CD4-positive, alpha-beta T cell (primary cell): ENCODE measurements at places on chromosomes 3 and 15.
A peak's percentile ranks its signal among the peaks of the same experiment; 100 is the strongest.

DNA sequence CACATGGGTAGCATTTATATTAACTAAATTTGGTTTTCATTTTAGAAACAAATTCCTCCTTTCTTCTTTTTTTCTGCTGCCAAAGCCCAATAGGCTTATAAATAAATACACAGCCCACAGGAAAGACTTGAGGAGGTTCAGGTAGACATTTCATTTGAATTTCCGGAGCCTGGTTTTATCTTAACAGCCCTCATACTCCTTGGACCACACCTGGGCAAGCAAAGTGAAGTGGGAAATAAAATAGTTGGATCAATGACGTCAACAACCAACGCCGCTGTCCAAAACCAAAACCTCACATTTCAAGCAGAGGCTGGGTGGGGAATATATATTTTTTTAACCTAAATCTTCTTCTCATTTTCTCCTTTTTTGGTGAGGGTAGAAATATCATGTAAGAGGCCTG, 53.2 kb downstream of the RFTN1 start:
- DNase-seq, result no peak

DNA sequence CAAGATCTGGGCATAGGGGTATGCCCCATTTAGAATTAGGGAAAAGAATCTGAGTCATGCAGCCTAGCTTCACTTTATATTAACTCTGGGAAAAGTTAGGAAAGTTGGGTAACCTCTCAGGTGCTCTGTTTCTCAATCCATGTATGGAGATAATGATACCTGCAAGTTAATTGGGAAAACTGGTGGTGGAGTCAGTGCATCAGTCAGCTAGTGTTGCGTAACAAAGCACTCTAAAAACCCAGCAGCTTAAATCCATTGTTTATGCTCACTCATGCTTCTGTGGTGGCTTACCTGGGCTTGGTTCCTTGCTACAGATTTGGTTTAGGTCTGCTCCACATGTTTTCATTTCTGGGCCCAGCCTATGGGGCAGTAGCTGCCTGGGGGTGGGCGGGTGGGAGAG, 91.0 kb downstream of the SMAD3 start:
- DNase-seq, result no peak

GRCh38 chr3:139100821-139101220, 56.1 kb upstream of the PRR23C start:
- DNase-seq, result no peak

- DNase-seq, result no peak
Measured at GRCh38 chr3:100057716-100058575, 56.4 kb downstream of the FILIP1L start.

GRCh38 chr3:157033001-157033400, 126.9 kb downstream of the CCNL1 start:
- no peak for DNase-seq

- DNase-seq, result no peak
Measured at GRCh38 chr3:11853450-11853849, 6.8 kb upstream of the TAMM41 start.

- no peak for DNase-seq
Measured at GRCh38 chr3:194748225-194748624, 62.5 kb downstream of the FAM43A start.

DNA sequence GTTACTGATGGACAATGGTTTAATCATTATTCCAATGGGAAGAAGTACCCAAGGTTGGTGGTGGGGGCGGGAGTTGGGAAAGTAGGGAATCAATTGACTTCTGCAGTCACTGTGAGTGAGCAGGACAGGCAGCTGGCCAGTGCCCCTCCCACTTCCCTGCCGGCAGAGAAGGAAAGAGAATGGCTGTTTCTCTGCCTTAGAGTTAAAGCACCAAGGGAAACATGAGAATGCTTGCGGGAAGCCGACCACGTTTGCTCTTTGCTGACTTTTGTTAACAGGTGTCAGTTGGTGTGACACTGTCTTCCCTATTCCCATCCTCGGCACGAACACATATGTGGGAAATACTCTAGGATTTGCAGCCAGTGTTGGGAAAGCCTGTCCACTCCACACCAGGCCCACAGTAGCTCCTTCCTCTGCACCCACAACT, 33.5 kb upstream of the MFSD1 start:
- DNase-seq, result no peak

GRCh38 chr15:59491062-59491461, 53.1 kb downstream of the FAM81A start:
- DNase-seq, result no peak

- no peak for DNase-seq
Measured at GRCh38 chr15:88695101-88695500, 56.3 kb downstream of the ISG20 start.

DNA sequence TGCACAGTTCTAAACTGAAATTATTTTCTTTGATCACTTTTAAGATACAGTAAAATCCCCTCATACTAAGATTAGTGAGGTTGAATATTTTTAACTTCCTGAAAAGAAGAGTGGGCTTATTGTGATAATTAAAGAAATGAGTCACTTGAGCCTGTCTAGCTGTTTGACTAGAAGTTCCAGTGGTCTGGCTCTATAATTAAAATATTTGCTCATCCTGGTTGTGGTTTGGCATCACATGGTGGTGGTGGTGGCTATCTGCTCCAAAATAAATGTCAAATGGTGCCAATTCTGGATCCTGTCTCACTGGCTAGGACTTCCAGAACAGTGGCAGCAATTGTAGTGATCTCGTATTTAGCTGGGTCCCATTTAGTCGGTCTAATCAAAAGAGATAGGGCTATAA, 8.6 kb upstream of the TEX9 start:
- DNase-seq, result no peak

DNA sequence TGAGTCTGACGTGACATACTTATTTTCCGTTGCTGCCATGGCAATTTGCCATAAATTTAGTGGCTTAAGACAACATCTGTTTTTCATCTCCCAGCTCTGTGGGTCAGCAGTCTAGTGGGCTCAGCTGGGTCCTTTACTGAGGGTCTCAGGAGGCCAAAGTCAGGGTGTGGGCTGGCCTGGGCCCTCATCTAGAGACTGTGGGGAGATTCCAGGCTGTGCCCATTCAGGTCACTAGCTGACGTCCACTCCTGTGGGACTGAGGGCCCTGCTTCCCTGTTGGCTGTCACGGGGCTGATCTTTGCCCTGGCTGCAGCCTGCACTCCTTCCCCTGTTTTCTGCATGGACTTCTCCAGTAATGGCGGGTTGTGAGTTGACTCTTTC, 19.1 kb downstream of the FGD5 start:
- DNase-seq, result no peak

DNA sequence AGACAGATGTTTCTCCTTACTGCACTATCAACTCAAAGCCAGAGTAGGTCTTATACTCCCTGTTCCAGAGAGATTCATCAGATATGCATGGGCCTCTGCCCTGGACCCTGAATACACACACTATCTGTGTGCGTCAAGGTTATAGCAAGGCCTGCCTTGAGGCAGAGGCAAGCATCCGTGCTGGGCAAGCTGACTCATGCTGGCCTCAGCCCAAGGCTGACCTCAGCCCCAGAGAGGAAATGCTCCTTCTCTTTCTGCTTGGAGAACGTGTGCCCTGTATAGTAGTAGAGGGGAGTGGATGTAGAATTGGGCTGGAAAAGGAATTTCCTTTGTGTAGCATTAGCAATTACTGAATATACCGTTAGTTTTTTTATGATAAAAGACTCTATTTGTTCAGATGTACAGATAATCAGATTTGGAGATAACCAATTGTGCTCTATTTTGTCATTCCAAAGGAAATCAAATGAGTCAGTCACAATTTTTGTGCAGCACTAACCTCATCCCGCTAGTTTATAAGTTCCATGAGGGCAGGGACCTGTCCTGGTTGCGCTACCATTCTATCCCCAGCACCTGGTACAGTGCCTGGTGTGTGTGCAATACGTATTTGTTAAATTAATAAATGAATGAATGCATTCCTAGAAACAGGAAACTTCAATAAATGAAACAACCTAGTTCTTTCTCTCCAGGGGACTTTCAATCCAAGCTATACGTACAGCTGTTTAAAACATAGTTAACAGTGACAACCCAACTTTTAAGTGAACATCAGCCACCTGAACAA, 13.3 kb upstream of the PAQR9 start:
- no peak for DNase-seq

- DNase-seq, result no peak
Measured at GRCh38 chr3:4417449-4417848, 49.6 kb downstream of the SUMF1 start.

- no peak for DNase-seq
Measured at GRCh38 chr3:24435584-24435983, 59.1 kb downstream of the THRB start.

GRCh38 chr3:165443664-165444063, 247.5 kb upstream of the SLITRK3 start:
- DNase-seq, result no peak

GRCh38 chr3:105836533-105836932, 32.3 kb downstream of the CBLB start:
- DNase-seq, result no peak

DNA sequence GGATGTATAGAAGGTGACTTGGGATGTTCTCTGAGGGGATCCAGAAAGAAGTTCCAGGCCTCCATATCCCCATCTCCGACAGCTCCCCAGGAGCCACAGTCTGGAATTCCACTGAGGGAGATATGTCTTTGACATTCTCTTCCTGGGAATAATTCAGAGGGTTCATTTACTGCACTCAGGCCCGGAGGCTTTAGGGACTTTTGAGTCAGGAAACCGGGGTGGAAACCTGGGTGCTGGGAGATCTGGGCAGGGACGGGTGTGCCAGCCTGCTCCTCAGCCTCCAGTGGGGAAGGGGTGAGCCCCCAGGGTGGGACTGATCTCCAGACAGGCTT, 147.7 kb downstream of the SMAD6 start:
- no peak for DNase-seq

- DNase-seq, result no peak
Measured at GRCh38 chr3:53109891-53110771, 20.1 kb downstream of the RFT1 start.

GRCh38 chr3:171419457-171419856, 40.7 kb downstream of the TNIK start:
- no peak for DNase-seq

DNA sequence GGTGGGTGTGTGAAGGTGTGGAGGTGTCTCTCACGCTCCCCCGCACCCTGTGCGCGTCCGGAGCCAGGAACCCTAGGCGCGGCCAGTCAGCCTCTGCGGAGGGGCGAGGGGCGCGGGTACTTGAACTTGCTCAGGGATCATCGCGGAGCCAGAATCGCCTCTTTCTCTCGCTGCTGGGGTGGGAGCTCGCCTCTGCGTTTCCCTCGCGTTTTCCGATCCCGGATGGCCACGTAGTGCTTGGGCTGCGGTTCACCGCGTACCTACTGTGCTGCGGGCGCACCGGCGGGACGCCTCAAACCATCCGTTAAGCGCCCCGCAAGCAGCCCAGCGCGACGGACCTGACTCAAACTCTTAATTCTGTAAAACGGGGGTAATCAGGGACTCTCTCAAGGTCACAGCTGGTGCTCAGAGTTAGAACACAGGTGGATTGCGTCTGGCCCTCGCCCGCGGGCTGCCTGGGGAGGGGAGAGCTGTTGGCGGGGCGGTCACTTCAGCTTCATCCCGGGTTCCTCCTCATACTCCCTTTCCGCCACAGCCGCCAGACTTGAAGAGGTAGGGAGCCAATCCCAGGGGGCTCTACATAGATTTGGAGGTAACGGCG, 686 bp downstream of the MYRIP start:
- no peak for DNase-seq

GRCh38 chr15:58880320-58880719, 53.2 kb downstream of the SLTM start:
- DNase-seq, result no peak

DNA sequence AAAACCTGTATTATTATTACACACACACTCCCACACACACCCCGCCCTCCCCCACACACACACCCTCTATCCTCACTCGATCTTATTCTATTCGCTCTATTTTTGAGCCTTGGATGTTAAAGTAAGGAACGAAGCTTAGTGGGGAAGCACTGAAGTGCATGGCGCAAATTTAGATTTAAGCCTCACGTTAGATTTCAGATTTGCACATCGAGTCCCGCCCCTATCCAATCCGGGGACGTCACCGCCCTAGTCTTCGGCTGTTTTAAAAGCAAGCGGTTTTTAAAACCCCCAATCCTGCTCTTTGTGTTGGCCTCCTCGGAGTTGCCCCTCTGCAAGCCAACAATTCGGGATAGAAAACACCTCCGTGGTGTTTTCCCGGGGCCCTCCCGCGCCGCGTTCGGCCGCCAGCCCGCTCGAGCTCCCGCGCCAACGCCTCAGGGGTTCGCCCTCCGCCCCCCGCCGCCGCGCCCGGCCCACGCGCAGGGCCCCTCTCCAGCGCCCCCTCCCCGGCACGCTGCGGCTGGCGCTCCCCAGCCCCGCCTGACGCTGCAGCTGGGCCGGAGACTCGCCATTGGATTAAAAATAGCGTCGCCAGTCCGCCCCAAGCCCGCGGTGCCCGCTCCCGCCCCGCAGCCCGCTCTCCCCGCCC, at the start of gene USP13:
TSS of gene USP13 (plus strand) at position 594 of the 649 bp plus-strand sequence. CDS start 186 bp downstream, outside the sequence.
- peak; percentile 65 for DNase-seq

DNA sequence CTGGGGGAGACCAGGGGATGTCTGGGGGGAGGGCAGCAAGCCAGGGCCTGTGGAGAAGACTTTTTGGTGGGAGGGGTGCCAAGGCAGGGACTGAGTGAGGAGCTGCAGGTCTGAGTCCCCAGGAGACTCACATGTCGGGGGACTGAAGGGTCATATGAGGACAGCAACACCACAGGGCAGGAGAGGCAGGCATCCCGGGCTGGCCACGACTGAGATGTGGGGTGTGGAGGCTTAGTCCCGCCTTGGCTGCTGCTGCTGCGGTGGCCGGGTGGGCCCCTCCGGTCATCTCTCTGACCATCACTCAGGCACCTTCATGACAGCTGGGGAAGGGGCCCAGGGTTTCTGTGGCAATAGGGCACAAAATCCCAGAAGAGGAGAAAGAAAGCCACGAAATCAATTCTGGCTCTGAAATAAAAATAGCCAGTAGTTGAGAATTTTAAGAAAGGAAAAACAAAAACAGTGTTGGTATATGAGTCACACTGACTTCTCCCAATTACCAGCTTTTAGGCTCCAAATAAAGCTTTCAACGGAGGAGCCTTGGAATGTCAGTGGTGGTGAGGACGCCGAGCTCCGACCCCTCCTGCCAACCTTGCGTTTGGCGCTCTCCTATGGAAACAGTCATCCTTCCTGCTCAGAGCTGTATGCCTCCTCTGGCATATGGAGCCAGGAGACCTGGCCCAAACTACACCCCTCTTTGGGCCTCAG, 52.9 kb upstream of the ITGA11 start:
- no peak for DNase-seq

DNA sequence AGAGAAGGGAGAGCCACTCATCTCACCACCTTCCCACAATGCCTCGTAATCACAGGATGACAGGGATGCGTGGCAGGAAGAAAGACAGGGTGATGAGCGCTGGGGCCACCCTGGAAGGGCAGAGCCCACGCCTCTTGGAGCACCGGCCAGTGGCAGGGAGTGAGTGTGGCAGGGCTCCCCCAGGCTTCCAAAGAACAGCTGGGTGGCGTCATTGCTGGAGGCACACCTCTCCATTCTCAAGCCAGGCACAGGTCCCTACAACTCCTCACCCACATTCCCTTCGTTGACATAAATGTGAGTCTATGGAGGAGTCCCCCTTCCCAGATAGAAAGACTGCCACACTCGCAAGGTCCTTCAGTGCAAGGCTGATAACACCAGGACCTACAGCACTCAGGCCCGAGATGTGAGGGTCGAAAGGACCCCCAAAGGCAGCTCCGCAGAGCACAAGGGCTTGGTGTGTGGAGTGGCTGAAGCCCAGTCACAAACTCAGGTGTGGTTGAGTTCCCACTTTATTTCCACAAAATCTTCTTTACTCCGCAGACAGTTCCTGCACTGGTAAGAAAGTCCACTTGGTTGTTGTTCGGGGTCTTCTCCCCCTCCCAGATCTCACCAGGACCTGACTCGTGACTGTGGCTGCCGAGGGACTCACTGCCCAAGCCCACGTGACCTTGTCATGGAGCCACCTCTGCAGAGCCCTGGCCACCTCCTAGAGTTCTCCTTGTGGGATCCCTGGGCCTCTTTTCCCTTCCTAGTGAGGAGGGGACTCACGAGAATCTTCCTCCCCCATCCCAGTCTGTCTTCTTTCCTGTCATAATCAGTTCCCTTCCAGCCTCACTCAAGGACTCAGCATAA, 22.4 kb upstream of the CORO2B start:
- DNase-seq, result no peak
